Putamen (tissue), 1 donor: ENCODE measurements at places on chromosomes 6 and 20.
A peak's percentile ranks its signal among the peaks of the same experiment; 100 is the strongest.

- no peak for DNase-seq
Observed at GRCh38 chr6:28206527-28206926, 18.5 kb upstream of the ZSCAN9 start.

- DNase-seq: no peak
Observed at GRCh38 chr6:126015863-126016262, 29.5 kb downstream of the TRMT11 start.

- DNase-seq: no peak
Observed at GRCh38 chr6:87473419-87473903, 687 bp downstream of the SLC35A1 start.

DNA sequence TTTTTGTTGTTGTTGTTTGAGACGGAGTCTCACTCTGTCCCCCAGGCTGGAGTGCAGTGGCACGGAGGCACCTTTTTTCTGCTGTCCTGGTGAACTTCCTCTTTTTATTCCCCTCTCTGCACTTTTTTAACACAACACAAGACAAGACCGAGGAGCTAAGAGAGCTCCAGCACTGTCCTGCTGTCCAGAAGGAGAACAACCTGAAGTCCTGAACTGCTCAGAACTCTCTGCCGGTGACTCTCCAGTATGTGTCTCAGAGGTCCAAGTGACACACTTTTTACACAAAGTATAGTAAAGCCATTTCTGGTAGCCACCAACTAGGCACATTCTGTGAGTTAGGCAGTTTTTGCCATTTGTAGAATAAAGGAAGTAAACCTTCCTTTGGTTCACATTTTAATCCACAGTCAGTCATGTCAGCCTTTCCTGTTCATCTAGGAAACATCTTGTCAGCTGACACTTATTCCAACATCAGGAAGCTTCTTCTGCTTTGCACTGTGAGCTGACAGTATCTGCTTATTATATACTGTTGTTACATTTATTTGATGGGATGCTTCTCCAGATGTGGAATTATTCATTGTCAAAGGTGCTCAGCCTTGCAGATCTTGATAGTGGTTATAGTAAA, 28.1 kb upstream of the TXNDC5 start:
- DNase-seq: no peak

- no peak for DNase-seq
Observed at GRCh38 chr6:154885214-154885613, 109.9 kb upstream of the TIAM2 start.

DNA sequence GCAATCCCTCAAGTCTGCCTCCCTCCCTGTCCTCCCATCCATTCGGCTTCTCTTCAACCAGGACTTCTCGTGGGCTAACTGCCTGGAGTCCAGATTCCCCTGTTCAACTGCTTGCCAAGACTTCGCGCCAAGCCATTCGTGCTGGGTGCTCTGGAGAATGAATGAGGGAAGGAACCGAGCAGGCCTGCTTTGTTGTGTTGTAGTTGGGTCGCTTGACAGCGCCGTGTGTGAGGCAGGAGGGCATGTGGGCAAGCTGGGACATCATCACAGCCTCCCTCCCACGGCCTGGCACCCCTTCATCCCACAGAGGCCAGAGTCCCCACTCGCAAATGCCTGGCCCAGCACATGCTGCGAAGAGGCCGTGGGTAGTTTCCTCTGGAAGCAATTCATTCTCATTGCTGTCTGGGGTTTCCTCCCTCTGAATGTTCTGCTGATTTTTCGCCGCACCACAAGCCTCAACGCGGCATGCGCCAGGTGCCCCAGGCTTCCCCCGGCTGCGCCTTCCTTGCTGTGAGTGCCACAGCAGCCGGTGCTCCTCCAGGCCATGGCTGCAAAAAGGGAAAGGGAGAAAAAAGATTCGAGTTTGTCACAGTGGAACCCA, 336.0 kb downstream of the QKI start:
- DNase-seq: peak; percentile 23

- no peak for DNase-seq
Observed at GRCh38 chr20:45450097-45450818, 19.3 kb upstream of the WFDC2 start.

DNA sequence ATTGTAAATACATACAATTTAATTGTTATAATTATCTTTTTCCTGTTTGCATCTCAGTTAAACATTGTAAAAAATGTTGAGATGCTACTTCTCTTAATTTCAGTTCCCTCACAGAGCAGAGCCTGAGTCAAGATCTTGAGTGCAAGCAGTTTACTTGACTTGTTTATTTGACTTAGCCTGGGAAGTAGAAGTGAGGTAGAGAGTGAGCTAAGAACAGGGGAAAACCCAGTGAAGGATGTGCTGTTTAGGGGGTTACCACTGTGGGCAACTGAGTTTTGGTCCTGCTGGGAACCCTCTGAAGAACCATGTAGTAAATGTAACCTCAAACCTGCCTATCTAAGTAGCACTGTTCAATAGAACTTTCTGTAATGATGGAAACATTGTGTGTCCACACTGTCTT, 495.2 kb upstream of the FLRT3 start:
- DNase-seq: no peak

DNA sequence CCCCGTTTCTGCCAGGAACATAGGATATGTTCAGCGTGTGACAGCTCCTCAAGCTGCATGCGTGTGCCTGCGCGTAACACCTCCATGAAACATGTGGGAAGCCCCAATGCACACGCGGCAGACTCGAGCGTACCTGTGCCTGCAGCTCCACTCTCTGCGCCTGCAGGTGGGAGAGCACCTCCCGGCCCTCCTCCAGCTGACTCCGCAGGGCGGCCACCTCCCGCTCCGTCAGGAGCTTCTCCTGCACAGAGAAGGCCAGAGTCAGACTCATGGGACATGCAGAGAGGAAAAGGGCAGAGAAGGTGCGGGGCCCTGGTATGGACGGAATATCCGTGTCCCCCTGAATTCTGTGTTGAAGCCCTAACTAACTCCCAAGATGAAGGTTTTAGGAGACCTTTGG, 22.4 kb downstream of the BFSP1 start:
- no peak for DNase-seq

DNA sequence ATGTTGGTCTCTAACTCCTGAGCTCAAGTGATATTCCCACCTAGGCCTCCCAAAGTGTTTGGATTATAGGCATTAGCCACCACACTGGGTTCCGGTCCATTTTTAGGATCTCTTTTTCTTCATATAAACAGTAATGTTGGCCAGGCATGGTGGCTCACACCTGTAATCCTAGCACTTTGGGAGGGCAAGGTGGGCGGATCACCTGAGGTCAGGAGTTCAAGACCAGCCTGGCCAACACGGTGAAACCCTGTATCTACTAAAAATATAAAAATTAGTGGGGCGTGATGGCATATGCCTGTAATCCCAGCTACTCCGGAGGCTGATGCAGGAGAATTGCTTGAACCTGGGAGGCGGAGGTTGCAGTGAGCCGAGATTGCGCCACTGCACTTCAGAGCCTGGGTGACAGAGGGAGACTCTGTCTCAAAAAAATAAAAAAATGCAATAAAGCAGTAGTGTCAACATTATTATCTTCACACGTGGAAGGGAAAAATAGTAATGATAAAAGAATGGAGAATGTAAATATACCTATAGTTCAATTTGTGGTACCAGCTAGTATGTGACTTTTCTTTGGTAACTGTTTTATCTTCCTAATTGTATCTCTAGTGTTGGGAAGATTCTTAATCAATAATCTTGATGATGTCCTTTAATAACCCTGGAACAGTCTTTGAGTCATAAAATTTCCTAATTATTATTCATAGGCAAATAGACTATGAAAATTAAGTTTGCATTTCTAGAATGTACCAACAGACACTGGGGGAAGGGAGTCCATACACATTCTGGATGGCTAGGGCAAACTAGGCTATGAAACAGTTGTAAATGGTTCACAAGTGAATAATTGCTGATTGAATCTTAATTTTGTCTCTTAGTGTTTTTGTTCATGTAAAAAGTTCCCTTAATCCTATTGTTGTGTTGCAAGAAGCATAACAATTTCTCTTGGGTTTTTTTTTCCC, 3.6 kb downstream of the PARD6B start:
- DNase-seq: no peak

DNA sequence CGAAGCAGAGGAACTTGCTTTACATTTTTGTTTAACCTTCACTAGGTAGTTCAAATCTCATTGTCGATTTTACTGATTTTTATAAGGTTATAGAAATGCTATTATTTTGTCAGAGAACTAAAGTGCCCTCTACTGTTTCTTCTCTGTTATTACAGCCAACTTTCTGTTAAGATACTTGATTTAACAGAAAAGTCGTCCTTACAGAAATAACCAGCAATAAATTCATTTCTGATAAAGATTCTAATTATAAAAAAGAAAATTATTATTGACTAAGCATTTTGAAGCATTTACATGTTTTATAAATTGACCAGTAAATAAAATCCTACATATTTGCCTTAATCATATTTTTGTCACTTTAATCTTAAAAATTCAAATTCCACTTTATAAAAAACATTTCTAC, 60.8 kb downstream of the OGFRL1 start:
- DNase-seq: no peak

GRCh38 chr6:89555806-89556205, 82.7 kb downstream of the LYRM2 start:
- no peak for DNase-seq

- DNase-seq: no peak
Observed at GRCh38 chr6:169366258-169366901, 112.7 kb upstream of the THBS2 start.

DNA sequence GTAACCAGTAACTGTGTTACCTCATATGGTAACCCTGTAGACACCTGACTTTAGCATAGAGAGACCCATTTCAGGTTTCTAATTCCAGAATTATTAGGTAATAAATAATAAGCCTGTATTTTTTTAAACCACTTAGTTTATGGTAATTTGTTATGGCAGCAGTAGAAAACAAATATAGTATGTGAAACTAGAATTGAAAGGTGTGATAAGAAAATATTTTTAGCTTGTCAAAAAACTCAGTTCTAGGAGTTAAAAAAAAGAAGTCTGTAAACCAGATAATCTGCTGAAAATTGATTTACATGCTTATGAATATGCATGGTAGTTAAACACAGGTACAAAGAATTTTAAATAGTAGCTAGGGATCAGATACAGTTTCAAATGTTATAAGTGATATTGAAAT, 695.0 kb upstream of the GJE1 start:
- no peak for DNase-seq

GRCh38 chr6:111230351-111231089, 143.2 kb downstream of the SLC16A10 start:
- DNase-seq: no peak

GRCh38 chr6:30917487-30917886, 3.4 kb downstream of the VARS2 start:
- DNase-seq: no peak
